ENCODE measurements at places on chromosomes 1 and 21. TPM values are rescaled to one million over a fixed set of nuclear protein-coding genes. Genes with fewer than 3 reads are reported as not detected.
A peak's percentile ranks its signal among the peaks of the same experiment; 100 is the strongest.

GRCh38 chr1:95517506-95517905 is 283.5 kb downstream of the RWDD3 start:
- no peaks in the 10 kb centered on the region for H3K36me3 ChIP-seq
- H3K27me3 ChIP-seq: peaks cover 5% of the 10 kb centered on the region
- no peaks in the 10 kb centered on the region for H3K4me1 ChIP-seq
- H3K27ac ChIP-seq: no peak overlapping the region
- no peak overlapping the region for H3K4me3 ChIP-seq

GRCh38 chr1:160826546-160826945 is 30.6 kb downstream of the LY9 start:
- peaks cover 16% of the 10 kb centered on the region for H3K27me3 ChIP-seq
- H3K4me3 ChIP-seq: no peak overlapping the region
- no peaks in the 10 kb centered on the region for H3K4me1 ChIP-seq

GRCh38 chr1:84083307-84083706 is 60.8 kb upstream of the PRKACB start:
- H3K27me3 ChIP-seq: no peaks in the 10 kb centered on the region
- no peak for DNase-seq
- no peak overlapping the region for H3K27ac ChIP-seq
- no peaks in the 10 kb centered on the region for H3K36me3 ChIP-seq

DNA sequence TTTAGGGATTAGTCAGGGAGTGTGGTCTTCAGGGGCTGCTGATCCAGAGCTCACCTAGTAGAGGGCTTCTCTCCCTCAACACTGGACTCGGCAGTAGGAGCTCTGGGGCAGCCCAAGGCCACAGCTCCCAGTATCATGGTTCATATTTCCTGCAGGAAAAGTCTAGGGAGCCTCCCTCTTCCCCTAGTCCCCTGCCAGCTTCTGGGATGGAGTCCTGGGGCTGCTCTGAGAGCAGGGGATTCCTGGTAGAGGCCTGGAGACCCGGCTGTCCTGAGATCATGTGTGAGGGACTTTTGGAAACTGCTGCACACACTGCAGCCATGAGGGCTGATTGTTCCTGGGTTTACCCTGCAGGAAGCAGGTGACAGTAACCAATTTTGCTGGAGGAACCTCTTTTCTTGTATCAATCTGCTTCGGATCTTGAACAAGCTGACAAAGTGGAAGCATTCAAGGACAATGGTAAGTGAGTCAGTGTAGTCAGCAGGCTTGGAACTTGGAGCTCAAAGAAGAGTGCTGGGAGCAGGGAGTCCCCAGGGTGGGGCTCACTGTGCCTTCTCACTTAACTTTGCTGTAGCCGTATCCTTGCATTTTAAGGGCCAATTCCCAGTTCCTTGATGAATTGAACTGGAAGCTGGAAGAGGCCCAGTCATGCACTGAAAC is 16.3 kb downstream of the STRIP1 start:
- H3K27ac ChIP-seq: peak overlapping the region; percentile 69
- peaks cover 100% of the 10 kb centered on the region for H3K36me3 ChIP-seq
- no peak for DNase-seq
- H3K4me3 ChIP-seq: no peak overlapping the region

DNA sequence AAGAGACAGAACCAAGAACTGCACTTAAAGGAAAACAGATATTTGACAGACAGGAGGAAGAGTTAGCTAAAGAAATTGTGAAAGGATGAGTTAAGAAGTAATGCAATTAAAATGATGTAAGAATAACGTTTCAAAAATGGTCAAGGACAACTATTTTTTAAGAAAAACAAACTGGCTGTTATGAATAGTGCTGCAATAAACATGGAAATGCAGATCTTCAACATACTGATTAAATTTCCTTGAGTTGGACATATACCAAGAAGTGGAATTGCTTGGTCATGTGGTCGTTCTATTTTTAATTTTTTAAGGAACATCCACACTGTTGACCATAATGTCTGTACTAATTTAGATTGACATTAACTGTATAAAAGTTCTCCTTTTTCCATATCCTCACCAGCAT is 23.1 kb upstream of the PHTF1 start:
- H3K36me3 ChIP-seq: no peaks in the 10 kb centered on the region
- H3K27ac ChIP-seq: peak overlapping the region; percentile 54
- H3K4me3 ChIP-seq: no peak overlapping the region
- H3K4me1 ChIP-seq: peaks cover 69% of the 10 kb centered on the region
- H3K27me3 ChIP-seq: no peaks in the 10 kb centered on the region
- DNase-seq: no peak

DNA sequence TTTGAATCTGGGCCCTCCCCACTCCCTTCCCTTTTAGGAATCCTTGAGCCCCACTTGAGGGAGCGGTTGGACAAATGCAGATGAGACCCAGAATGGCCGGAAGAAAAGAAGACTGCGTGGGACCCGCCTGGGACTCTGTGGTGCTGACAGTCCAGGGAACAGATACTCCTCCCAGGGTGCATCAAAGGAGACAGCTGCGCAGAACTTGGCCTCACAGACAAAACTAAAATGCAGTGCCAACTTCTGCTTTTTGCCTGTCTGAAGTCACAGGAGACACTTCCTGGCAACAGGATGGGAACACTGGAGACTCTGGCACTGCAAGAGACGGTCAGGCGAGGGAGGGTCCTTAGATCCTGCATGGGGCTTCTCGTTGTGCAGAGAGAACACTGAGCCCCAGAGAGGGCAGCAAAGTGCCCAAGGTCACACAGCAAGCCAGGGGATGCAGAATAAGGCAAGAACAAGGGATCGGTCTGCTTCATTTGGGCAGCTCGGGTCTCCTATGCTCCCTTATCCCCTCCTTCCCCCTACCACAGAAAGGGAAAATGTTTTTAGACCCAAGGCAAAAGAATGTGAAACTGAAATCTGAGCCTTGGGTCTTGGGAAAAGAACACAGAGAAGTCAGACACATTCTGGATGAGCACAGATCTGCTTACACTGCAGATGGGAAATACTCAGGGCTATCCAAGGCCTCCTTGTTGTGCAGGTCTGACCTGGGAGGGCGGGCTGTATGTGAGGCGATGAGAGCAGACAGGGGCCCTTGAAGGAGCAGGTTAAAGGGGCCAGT is 182.4 kb downstream of the TRABD2B start:
- no peaks in the 10 kb centered on the region for H3K27me3 ChIP-seq
- DNase-seq: no peak
- H3K36me3 ChIP-seq: no peaks in the 10 kb centered on the region
- H3K4me1 ChIP-seq: peaks cover 19% of the 10 kb centered on the region

DNA sequence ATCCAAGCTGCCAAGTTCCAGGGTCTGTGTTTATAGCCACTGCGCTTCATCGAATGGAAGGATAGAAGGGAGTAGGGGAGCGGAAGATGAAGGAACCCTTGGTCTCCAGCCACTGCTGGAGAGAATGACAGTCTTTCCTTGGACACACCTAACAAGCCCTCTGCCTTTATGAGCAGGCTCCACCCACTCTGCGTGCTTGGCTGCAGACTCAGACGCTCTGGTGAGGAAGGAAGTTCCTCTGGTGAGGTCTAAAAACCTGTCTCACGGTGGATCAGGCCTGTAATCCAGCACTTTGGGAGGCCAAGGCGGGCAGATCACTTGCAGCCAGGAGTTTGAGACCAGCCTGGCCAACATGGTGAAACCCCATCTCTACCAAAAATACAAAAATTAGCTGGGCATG is 55.4 kb downstream of the MATN1 start:
- H3K4me1 ChIP-seq: no peaks in the 10 kb centered on the region
- no peaks in the 10 kb centered on the region for H3K36me3 ChIP-seq
- peaks cover 41% of the 10 kb centered on the region for H3K27me3 ChIP-seq
- H3K4me3 ChIP-seq: no peak overlapping the region
- DNase-seq: no peak

DNA sequence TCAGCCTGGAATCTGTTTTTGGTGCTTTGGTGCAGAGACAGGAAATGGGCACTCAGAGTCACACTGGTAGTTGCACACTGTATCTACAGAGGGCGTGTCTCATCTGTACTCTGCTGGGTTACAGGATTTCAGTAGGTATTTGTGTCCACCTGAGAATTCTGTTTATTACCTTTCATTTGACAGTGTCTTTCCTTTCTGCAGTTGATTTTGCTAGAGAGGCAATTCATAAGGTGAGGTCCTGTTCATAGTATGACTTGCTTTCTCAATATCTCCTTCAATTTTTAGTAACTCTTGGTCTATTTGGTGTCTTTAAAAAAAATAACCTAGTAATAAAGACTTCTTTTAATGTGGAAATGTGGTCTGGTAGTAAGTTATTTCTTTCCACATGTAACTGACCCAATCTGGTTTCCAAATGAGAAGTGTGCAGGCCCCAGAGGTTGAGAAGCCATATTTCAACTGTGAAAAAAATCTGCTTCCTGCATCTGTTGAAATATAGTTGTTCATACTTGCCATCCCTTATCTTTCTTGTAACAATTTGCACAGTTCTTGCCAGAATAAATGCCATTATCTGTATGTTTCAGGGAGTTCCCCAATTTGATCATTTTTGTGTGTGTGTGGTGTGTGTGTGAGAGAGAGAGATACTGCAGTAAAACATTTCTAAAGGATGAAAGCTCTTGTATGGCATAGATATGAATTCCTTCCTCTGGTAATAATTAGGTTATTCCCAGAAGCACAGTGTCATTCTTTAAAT is 78.4 kb upstream of the DNAJC6 start:
- peaks cover 13% of the 10 kb centered on the region for H3K4me1 ChIP-seq
- H3K36me3 ChIP-seq: no peaks in the 10 kb centered on the region
- H3K4me3 ChIP-seq: no peak overlapping the region
- H3K27ac ChIP-seq: no peak overlapping the region
- no peak for DNase-seq

- H3K27ac ChIP-seq: no peak overlapping the region
- H3K27me3 ChIP-seq: no peaks in the 10 kb centered on the region
- DNase-seq: no peak
- H3K4me1 ChIP-seq: peaks cover 63% of the 10 kb centered on the region
Observed at GRCh38 chr1:91691525-91691924, 190.9 kb downstream of the CDC7 start.

DNA sequence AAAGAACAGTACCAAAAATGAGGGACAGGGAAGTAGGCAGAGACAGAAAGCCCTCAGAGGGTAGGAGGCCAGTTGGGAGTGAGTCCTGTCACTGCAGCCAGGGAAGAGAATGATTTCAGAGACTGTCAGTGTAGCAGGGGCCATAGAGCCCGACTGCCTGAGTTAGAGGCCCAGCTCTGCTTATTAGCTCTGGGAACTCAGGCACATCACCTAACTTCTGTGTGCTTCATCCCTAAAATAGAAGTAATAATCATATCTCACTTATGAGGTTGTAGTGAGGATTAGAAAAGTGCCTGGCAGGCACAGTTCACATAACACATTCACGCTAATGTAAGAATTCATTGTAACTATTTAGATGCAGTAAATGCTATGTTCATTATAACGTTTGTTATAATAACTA is 18.3 kb downstream of the NPL start:
- H3K27ac ChIP-seq: no peak overlapping the region
- no peak for DNase-seq
- H3K4me3 ChIP-seq: no peak overlapping the region
- peaks cover 15% of the 10 kb centered on the region for H3K36me3 ChIP-seq
- H3K4me1 ChIP-seq: peaks cover 5% of the 10 kb centered on the region
- no peaks in the 10 kb centered on the region for H3K27me3 ChIP-seq

DNA sequence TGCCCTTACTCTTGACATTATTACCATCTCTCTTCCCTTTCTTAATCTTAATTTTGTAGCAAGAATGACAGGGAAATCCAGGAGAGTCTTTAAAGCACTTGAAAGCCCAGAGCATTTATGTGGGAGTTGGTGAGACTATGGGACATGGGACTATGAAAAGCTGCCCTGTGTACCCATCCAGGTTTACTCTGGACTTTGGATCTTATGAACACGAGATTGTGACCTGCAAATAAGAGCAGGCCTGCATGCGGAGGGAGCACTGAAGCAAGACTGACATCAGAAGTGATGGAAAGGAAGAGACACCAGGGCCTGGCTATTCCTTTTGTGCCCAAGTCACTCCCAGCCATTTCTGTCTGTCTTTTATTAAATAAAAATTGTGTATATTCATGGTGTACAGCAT is 209.6 kb downstream of the NUF2 start:
- no peaks in the 10 kb centered on the region for H3K27me3 ChIP-seq
- H3K36me3 ChIP-seq: no peaks in the 10 kb centered on the region
- no peak for DNase-seq
- H3K4me1 ChIP-seq: no peaks in the 10 kb centered on the region

DNA sequence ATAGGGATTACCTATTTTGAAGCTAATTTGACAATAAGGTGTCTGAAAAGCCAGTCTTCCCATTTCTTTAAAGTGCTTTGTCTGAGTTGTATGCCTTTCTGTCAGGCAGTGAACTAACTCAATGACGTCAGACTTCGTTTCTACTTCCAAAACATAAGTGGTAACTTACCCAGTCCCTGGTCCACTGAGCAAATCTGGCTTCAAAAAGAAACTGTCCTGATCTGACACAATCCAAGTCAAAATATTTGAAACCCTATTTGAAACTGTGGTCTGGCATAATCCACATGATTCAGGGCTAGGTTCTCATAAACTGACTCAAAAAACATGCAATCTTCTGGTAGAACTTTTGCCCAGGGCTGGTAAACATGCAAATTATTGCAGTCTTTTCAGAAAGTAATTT is 34.0 kb downstream of the DIRAS3 start:
- no peak overlapping the region for H3K27ac ChIP-seq
- no peak for DNase-seq
- peaks cover 12% of the 10 kb centered on the region for H3K4me1 ChIP-seq
- no peaks in the 10 kb centered on the region for H3K27me3 ChIP-seq
- no peak overlapping the region for H3K4me3 ChIP-seq

GRCh38 chr1:19307794-19308508 is 4.0 kb downstream of the AKR7A2 start:
- no peak overlapping the region for H3K27ac ChIP-seq
- peaks cover 57% of the 10 kb centered on the region for H3K36me3 ChIP-seq
- H3K4me1 ChIP-seq: peaks cover 27% of the 10 kb centered on the region
- no peak overlapping the region for H3K4me3 ChIP-seq
- no peaks in the 10 kb centered on the region for H3K27me3 ChIP-seq
- no peak for DNase-seq

DNA sequence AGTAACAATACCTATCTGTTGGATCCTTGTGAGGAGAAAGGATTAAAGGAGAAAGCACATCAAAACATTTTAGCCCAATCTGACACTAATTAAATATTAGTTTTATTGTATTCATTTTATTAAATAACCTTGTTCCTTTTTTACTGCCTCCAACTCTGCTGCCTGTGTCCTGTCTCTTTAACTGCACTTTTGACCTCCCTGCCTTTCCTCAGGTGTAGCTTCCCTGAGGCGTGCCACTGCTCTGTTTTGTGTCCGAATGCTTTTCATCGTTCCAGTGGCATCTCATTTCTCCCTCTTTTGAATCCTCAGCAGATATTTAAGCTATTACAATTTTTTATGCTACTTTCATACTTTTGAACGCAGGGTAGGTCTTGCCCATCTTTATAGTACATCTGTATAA is 10.3 kb downstream of the SPRTN start:
- no peaks in the 10 kb centered on the region for H3K27me3 ChIP-seq
- no peak overlapping the region for H3K27ac ChIP-seq
- DNase-seq: no peak
- no peak overlapping the region for H3K4me3 ChIP-seq
- H3K4me1 ChIP-seq: peaks cover 16% of the 10 kb centered on the region
- peaks cover 54% of the 10 kb centered on the region for H3K36me3 ChIP-seq

The KTI12 gene
- 3.2 TPM for total RNA-seq

The OR2T29 gene
- not detected for total RNA-seq

The ADGRL2 gene
- total RNA-seq: 52.5 TPM

The TINAGL1 gene
- 223 TPM for total RNA-seq

The LCE2B gene
- total RNA-seq: not detected

The FBLIM1 gene
- total RNA-seq: 89.1 TPM

All from left ventricle myocardium inferior (tissue), 1 donor.